ENCODE measurements at places on chromosomes 16 and 17. TPM values are rescaled to one million over a fixed set of nuclear protein-coding genes. Genes with fewer than 3 reads are reported as not detected.
A peak's percentile ranks its signal among the peaks of the same experiment; 100 is the strongest.

Gene SLFN14
- not detected for total RNA-seq

Gene LGALS9B
- total RNA-seq, result 0.79 TPM

GRCh38 chr17:7048968-7049367 is 5.1 kb upstream of the SLC16A11 start:
- H3K27me3 ChIP-seq, result peaks cover 9% of the 10 kb centered on the region
- no peak for DNase-seq
- H3K4me3 ChIP-seq, result no peak overlapping the region
- H3K27ac ChIP-seq, result no peak overlapping the region
- H3K36me3 ChIP-seq, result no peaks in the 10 kb centered on the region

- DNase-seq, result no peak
- no peak overlapping the region for H3K4me3 ChIP-seq
- H3K4me1 ChIP-seq, result no peaks in the 10 kb centered on the region
- H3K27me3 ChIP-seq, result no peaks in the 10 kb centered on the region
- H3K27ac ChIP-seq, result no peak overlapping the region
These were observed 446.7 kb downstream of the PMP22 start for GRCh38 chr17:14818469-14818868.

GRCh38 chr16:53152329-53152728 is 97.5 kb downstream of the CHD9 start:
- no peaks in the 10 kb centered on the region for H3K4me1 ChIP-seq
- no peaks in the 10 kb centered on the region for H3K27me3 ChIP-seq
- no peak for DNase-seq
- H3K36me3 ChIP-seq, result peaks cover 18% of the 10 kb centered on the region
- H3K27ac ChIP-seq, result no peak overlapping the region

DNA sequence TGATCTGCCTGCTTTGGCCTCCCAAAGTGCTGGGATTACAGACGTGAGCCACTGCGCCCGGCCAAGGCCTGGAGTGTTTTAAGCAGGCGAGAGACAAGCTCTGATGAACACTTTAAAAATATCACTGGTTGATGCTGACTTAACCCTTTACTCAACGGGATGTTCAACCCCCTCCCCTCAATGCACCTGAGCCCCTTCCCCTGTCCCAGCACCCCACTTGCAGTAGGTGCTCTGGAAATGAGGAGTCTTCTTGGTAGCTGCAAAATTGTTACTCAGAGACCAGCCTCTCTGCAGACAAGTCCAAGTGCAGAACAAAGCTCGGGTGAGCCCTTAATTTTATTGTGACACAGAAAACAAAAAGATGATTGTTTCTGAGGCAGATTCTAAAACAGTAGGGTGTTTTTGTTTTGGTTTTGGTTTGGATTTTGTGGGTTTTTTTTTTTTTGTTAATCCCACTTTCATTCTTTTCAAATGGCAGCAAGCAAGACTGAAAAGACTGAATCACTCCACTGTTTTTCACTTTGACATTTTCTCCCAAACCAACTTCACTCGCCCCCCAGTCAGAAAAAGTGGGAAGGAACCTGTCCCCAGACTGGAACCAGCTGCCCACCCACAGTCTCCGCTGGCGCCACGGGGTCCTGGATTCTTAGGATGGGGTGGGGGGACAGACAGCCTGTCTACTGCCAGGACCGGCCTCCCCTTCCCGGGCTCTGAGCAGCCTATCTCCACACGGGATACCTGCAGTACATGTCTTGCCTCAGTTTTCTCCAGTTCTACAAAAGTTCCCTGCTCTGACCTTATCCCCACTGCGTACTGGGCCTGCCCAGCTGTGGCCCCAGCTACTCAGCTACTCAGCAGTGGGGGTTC is 5.2 kb upstream of the PLLP start:
- peaks cover 16% of the 10 kb centered on the region for H3K27me3 ChIP-seq
- H3K4me3 ChIP-seq, result no peak overlapping the region
- no peaks in the 10 kb centered on the region for H3K36me3 ChIP-seq
- peaks cover 13% of the 10 kb centered on the region for H3K4me1 ChIP-seq
- H3K27ac ChIP-seq, result peak overlapping the region; percentile 25
- no peak for DNase-seq

DNA sequence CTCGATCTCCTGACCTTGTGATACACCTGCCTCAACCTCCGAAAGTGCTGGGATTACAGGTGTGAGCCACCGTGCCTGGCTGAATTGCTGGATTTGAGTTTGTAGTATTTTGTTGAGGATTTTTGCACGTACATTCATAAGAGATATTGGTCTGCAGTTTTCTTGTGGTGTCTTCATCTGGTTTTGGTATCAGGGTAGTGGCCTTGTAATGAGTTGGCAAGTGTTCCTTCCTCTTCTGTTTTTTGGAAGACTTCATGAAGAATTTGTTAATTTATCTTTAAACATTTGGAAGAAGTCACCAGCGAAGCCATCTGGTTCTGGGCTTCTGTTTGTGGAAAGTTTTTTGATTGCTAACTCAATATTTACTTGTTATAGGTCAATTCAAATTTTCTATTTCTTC is 26.9 kb downstream of the SPNS3 start:
- DNase-seq, result no peak
- H3K4me3 ChIP-seq, result no peak overlapping the region
- H3K27me3 ChIP-seq, result no peaks in the 10 kb centered on the region
- peaks cover 40% of the 10 kb centered on the region for H3K36me3 ChIP-seq
- no peaks in the 10 kb centered on the region for H3K4me1 ChIP-seq

Data from activated naive CD8-positive, alpha-beta T cell treated with anti-CD3 and anti-CD28 coated beads, Interleukin-2, amount 10 ng/mL, durations not matched to agents 7 days and 5 days (primary cell).